ENCODE measurements at places on chromosomes 2 and 18.

- DNase-seq = no peak
Observed at GRCh38 chr2:49753344-49753985, 599.1 kb upstream of the FSHR start.

GRCh38 chr2:60386436-60386835, 167.0 kb downstream of the BCL11A start:
- DNase-seq = no peak

GRCh38 chr2:37742286-37742685, 70.8 kb upstream of the CDC42EP3 start:
- DNase-seq = no peak

DNA sequence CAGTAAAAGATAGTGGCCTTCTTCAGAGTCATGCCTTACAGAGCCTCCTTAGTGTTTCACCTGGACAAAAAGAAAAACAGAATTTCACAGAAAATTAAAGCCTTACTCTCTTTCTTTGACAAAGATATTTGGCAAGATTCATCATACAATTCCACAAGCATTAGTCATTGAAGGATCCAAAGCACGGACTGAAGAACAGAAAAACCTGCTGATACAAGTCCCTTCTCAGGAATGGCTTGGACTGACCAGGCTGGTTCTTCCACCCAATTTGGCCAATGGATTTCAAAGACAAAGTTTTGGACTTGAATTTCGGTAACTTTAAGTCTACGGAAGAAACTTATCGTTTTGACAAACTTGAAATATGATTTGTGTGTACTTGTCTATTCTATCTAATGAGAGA, 39.1 kb upstream of the GALNT3 start:
- DNase-seq = no peak

- DNase-seq = no peak
Observed at GRCh38 chr2:9779596-9780264, 63.5 kb upstream of the TAF1B start.

GRCh38 chr2:226414335-226414734, 385.3 kb downstream of the IRS1 start:
- no peak for DNase-seq

DNA sequence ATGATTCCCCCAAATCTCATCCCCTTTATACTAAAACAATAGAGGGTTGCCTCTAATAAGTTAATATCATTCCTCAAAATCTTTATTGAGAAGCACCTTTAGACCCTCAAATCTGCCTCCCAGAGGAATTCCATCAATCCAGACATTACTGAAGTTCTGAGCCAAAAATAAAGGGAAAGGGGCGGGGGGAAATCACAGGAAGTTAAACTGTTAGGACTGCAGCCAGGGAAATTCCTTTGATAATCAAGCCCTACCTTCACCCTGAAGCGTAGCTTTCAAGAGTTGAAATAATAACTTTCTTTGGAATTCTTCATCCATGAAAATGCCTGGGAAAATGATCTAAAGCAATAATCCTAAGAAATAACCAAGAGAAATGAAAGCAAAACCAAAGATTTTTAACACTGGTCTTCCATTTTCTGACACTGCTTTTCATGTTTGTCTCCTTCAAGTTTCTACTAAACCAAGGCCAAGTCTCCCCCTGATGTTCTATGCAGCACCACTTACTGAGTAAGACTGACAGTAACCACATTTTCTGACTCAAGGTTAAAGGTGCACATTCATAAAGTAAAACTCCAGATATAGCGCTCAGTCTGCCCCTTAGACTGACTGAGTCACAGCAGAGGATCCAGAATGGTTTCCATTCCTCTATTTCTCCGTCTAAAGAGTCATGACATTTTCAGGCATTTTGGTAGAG, 78.2 kb downstream of the TCF4 start:
- no peak for DNase-seq

DNA sequence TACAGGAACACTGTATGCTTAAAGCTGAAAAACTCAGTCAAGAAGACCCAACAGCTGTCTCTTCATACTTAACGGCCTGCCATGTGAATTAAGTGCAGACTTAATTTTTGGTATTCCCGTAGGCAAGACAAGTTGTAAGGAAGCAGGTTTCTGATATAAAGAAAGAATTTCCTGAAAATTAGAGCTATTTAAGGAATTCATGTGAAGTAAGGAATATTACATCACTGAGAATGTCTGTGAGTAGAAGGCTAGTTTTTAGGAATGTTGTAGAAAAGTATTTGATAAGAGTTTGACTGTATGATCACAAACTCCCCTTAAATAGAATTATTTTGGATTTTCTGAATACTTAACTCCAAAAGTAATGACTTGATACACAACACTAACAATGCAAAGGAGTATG, 51.0 kb downstream of the WDR33 start:
- DNase-seq = no peak

DNA sequence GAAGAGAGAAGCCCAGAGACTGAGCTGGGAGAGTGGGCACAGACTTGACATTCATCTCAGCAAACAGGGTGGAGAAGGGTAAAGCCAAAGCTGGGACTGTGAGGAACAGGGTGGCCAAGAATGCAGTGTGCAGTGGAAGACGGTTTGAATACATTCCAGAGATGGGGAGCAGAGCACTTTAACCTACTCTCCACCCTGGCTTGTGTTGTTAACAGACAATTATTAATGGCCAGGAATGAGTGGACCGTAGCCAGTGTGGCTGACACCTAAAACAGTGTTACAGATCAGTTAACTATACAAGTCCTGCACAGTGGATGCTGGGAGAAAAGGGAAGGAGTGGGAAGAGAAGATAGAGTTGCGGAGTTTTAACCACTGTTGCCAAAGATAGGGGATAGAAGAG, 7.4 kb upstream of the NAB1 start:
- no peak for DNase-seq

DNA sequence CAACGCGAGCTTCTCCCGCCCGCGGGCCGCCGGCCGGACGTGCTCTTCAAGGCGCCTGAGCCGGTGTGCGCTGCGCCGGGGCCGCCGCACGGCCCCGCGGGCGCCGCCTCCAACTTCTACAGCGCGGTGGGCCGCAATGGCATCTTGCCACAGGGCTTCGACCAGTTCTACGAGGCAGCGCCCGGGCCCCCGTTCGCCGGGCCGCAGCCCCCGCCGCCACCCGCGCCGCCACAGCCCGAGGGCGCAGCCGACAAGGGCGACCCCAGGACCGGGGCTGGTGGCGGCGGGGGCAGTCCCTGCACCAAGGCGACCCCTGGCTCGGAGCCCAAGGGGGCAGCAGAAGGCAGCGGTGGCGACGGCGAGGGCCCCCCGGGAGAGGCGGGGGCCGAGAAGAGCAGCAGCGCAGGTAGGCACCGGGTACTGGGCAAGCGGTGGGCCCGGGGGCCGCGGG, 676 bp downstream of the HOXD11 start:
- no peak for DNase-seq

DNA sequence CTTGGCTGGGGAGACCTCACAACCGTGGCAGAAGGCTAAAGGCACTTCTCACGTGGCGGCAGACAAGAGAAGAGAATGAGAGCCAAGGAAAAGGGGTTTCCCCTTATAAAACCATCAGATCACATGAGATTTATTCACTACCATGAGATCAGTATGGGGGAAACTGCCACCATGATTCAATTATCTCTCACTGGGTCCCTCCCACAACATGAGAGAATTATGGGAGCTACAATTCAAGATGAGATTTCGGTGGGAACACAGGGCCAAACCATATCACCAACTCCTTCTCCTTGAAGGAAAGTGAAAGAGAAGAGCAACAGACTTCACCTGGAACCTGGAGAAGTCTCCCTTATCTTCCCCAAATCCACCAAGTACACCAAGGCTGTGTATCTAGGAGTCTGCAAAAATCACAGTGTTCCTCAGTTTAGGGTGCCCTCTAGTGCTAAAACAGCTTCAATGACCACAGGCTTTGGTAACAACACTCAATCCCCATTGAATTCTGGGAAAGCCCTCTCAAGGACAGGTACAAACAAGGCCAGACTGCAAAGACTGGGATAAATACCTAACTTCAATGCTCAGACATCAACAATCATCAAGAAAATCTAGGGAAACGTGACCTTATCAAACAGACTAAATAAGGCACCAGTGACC, 148.8 kb upstream of the SRD5A2 start:
- no peak for DNase-seq

DNA sequence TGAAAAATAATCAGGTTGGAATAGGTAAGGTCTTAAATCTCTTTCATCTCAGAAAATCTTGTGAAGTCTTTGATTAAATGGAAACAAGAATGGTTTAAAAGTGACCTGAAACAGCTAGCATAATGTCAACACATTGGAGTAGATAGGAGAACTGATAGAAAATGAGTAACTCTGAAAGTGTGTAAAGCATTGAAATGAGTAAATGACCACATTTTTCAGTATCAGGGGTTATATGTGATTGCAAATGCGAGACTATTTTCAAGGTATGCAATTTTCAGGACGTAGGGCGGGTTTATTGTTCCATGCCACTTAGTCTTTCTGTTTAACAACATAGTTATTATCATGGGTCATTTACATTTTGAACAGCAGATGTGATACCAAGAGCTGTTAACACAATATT, 1383.2 kb downstream of the LRP1B start:
- no peak for DNase-seq

GRCh38 chr2:207417301-207417718, 112.5 kb upstream of the CREB1 start:
- no peak for DNase-seq

DNA sequence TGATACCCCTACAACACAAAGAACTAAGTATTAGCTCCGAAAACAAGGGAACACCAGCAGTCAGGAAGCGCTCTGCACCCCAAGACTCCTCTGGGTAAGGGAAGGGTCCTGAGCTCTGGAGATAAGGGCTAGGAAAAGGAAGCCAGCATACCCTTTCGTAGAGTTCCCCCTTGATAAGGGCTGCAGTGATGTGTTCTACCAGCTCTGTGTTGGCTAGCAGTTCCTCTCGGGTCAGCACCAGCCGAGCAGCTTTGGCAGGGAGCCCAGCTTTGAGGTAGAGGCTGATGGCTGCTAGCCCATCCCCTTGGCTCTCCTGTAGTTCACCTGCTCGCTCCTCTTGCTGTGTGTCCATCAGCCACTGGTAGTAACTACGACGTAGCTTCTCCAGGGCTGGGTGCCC, 18.9 kb downstream of the KRTCAP3 start:
- DNase-seq = no peak

GRCh38 chr18:32530947-32531651, 60.4 kb upstream of the GAREM1 start:
- no peak for DNase-seq

DNA sequence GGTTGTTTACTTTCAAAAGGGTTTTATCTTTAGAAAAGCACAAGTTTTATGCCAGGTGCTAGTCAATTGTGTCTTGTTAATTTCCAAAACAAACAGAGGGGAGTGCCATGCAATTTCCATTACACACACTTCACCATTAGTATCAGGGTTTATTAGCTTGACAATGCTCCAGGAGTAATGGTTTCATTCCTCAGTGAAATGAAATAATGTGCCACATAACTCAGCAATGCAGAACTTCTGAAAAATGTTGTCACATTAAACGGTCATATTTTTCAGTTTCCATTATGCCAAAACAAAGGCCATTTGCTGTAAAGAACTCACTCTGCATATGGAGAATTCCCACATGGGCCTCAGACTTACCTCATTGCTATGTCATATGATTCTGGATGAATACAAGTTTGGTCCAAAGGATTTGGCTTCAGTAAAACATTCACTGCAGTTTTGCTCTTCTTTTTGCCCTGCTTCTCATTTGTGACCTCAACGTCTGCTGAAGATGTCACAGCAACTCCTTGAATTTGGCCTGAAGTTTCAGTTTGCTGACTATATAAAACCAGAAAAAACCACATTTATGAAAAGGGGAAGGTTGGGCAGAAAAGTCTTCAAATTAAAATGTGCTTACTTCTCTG, 198.2 kb downstream of the SRBD1 start:
- no peak for DNase-seq

DNA sequence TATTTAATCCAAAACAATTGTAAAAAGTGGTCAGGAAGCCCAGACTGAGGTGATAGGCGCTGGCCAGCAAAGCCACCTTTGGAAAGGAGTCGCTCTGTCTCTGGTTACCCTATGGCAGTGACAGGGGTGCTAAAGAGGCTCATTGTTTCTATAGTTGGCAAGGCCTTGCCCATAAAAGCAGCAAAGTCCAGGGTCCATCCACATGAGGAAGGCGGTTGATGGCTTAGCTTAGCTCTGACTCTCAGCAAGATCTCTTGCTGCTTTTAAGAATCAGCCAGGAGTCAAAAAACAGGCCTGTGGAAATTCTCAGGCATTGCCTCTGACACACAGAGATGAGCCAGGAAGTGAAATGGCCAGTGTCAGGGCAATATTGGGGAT, 57.8 kb upstream of the CYP26B1 start:
- no peak for DNase-seq

DNA sequence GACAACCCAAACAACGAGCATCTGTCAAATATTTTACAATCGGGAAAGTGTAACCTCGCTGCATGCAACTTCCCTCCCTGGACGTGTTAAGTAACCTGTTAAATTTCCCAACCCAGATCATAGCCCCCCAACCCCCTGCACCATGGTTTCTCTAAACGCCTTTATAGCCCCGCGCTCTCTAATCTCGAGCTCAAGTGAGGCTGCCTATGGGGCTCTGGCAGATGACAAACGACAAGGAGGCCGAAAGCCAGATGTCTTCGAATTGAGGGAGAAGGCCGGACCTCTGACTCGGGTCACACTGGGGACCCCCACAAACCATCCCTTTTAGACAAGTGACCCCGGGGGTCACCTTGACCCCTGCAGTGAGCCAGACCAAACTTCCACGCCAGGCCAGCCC, 526 bp downstream of the COX7A2L start:
- DNase-seq = no peak

DNA sequence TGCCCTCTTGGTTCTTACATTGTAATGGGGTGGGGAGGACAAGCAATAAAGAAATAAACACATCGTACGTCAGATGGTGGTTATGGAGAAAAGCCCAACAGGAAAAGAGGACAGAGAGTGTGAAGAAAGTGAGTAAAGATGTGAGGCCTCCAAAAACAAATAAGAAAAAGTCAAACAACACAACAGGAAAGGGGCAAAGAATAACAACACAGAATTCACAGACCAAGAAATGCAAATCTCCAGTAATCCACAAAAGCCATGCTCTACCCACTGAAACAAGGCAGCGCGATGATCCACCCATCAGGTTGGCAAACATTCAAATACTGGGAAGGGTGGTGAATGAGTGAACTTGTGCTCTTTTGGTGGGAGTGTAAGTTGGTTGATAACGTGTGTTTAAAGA, 16.7 kb upstream of the DUSP2 start:
- DNase-seq = no peak

GRCh38 chr18:72376256-72376655, 167.9 kb downstream of the CBLN2 start:
- DNase-seq = no peak

GRCh38 chr2:130808482-130809268, 28.0 kb upstream of the ARHGEF4 start:
- DNase-seq = no peak

GRCh38 chr2:111199840-111200239, 79.1 kb downstream of the BCL2L11 start:
- no peak for DNase-seq

- peak; percentile 53 for DNase-seq
Observed at GRCh38 chr18:48951448-48952286, 902 bp upstream of the SMAD7 start.

GRCh38 chr2:197596766-197597165, 78.6 kb downstream of the RFTN2 start:
- no peak for DNase-seq
